DMS153 (cell line): ENCODE measurements at places on chromosomes 6 and 20.
A peak's percentile ranks its signal among the peaks of the same experiment; 100 is the strongest.

- DNase-seq: no peak
These were observed 55.4 kb downstream of the VEGFA start for GRCh38 chr6:43825187-43826115.

- no peak for DNase-seq
These were observed 152.6 kb upstream of the PRND start for GRCh38 chr20:4569092-4569491.

DNA sequence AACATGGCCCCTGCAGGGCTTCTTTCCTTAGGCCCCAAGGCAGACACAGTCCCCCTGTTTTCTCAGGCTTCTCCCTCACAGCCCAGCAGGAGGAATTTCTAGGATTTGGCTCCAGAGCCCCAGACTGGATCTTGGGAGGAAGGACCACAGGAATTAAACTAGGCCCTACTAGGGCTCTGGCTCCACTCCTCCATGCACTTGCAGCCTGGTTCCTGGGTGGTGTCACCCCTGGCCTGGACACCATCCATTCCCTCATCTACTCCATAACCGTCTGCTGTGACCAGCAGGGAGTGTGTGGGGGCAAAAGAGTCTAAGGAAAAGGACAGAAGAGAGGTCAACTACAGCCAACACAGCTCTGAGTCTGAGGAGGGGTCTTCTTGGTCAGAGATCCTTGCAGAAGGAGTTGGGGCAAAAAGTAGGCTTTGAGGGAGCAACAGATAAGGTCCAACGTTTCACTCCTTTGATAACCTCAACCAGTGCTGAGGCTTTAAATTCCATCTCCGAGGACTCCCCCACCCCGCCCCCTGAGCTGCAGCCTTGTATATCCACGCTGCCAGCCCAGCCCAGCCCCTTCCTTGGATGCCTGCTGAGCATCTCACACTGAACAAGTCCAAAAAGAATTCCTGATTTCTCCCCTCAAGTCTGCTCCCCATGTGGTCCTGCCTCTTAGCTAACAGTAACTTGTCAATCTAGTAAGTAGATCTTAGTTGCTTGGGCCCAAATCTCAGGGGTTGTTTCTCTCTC is 27.9 kb upstream of the SPDEF start:
- no peak for DNase-seq

DNA sequence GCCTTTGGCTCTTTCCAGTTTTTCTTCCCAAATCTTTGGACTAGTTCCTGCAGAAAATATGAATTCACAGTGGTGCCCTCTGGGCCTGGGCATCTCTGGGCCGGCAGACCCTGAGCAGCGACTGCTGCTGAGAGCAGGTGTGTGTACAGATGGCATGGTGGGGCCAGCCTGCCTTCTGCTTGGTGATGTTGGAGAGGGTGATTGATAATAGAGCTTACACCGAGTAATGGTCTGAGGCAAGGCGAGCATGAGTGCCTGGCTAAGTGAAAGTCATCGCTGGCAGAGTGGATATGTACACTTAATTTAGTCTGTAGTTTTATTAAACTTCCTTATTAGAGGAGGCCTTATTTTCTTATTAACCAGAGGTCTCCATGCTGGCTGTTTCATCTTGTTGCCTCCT is 156.9 kb downstream of the CDKAL1 start:
- DNase-seq: peak; percentile 47

DNA sequence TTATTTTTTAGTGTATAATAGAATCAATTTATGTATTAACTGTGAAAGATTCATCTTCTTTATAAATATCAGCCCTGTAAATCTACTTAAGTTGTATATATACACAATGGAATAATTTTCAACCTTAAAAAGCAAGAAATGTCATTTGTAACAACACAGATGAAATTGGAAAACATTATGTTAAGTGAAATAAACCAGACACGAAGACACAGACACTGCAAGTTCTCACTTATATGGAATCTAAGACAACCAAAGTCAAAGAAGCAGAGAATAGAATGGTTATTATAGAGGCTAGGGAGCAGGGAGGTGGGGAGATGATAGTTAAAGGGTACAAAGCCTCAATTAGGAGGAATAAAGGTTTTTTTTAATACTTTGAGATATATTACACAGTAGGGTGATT is 1404.4 kb downstream of the HACE1 start:
- no peak for DNase-seq

DNA sequence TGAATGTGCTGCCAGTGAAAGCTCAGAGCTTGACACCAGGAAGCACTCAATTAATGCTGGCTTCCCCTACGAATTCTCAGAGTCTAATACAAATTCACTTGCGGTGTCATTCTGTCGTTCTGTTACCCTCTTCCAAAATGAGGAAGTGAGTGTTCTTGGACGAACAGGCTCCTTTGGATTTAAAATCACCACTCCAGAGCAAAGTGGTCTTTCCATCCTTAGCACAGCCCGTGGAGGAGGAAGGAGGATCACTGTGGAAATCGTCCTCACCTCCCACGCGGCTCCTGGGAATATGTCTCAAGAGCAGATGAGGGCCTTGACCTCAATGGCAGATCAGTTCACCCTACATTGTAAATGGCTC is 41.7 kb downstream of the RIOK1 start:
- no peak for DNase-seq

DNA sequence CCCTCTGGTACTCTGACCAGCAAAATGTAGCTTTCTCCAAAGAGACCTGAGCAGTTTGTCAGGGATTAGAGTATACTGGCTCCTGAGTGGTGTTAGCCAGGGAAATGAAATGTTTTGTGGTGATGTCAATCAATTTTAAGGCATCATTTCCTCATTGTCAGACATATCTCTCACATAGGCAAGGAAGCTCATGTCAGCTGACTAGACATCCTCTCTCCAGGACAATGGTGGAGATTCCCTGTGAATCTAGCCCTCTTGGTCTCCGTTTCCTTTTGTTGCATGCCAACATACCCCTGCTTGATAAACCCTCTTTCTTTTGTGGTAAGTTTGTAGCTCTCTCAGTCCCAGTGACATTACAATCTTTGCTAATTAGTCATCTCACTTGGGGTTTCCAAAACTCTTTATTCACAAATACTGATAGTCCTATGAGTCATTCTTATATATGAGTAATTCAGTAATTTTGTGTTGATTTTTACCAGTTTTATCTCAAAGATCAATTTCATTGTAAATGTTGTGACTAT is 135.6 kb upstream of the PTPRK start:
- no peak for DNase-seq

DNA sequence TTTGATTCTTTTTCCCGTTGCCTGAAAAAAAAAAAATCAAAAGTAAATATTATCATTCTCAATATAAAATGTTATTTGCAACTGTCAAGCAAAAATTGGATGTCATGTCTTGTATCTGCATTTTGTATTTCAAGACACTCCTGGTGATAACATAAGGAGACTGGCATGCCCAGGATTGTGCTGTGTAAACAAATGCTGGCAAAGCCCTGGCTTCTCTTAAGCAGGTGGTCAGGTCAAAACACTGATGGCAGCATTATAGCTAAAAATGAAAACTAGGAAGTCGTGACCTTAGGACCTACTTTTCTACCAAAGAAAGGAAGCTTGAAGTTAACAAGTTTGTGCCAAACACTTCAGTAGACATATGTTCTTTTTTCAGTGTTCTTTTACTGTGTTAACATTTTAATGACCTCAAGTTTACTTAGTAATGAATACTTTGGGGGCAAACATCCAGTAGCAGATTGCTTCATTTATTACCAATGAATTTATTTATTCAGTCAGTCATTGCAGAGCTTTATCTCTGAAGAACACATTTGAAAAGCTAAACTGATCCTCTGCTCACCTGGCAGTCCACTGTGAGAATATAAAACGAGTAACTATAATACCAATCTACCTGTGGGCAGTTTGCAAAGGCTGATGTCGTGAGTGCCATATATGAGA is 243.1 kb upstream of the FLRT3 start:
- peak; percentile 88 for DNase-seq

DNA sequence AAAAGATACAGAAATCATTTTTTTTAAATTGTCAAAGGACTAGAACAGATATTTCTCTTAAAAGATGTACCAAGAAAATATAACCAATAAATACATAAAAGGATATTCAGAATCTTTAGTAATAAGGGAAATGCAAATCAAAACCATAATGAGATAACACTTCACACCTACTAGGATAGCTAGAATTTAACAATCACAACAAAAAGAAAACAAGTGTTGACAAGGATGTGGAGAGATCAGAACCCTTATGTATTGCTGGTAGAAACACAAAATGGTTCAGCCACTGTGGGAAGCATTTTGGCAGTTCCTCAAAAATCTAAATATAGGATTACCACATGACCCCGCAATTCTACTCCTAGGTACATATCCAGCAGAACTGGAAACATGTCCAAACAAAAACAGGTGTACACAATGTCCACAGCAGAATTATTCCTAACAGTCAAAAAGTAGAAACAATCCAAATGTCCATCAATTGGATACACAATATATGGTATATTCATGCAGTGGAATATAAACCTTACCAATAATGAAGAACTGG is 211.0 kb downstream of the LRFN2 start:
- peak; percentile 76 for DNase-seq

- no peak for DNase-seq
These were observed 92.0 kb downstream of the ATXN1 start for GRCh38 chr6:16669227-16669626.

DNA sequence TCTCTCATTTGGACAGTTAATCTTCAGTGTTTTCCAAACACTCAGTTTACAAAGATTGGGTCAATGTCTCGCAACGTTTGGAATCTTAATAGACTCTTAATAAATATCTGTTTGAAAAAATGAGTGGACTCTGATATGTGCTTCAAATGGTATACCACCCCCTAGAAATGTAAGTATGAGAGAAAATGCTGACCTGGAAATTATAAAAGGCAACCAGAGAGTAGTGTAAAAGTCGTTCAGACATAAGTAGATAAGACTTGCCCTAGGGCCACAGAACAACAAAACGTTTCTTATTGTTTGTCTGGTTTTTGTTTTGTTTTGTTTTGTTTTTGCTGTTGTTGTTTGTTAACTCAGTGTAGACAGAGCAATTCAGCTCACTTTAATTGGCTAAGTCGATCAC is 97.4 kb upstream of the SPTLC3 start:
- no peak for DNase-seq

- peak; percentile 6 for DNase-seq
These were observed 26.2 kb downstream of the PLN start for GRCh38 chr6:118574051-118574865.

DNA sequence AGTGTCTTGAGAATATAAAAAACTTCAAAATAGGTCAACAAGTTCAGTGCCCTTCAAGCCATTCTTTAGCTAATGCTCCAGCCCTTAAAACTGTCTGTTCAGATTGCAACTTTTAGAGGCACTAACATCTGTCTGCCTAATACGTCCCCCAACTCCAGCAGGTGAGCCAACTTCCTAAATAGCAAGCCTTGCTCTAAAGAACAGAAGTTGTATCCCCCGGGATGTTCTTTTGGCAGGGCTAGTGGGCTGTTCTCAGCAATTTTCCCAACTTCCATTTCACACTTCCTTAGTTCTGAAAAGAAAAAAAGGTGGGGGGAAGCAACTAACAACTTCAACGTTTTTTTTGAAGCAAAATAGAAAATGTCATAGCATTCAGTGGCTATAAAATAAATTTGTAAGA is 290.0 kb upstream of the PTCHD4 start:
- no peak for DNase-seq

DNA sequence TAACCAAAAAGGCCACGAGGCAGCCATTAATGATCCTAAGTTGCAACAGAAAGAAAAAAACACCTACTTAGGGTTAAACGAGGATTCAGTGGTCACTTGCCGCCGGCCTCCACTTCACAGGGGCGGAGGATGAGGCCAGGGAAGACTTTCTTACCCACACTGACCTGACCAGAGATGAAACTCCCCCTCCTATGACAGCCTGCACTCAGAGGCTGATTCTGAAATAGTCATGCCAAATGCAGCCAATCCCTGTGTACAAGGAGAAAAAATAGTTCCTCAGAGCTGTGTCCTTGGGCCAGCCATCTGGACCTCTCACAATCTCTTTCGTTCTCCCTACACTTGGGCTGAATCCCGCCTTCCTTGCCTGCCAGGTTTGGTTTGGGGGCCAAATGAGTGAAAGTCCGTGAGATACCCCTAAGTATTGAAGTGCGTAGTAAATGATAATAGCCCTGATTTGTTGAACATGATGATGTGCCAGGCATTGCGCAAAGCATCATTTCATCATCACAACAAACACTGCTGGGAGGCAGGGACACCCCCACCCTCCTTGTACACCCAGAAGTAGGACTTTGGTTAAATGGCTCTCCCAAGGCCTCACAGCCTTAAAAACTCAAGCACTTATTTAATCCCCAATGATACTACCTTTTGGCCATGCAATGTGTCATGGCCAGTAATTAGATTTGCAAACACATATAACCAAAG is 3.2 kb upstream of the IRF4 start:
- no peak for DNase-seq
